CD4-positive, alpha-beta T cell treated with Interleukin-17A for 4 hours (primary cell): ENCODE measurements at places on chromosomes 16 and 17.

- DNase-seq: no peak
Measured at GRCh38 chr16:19864566-19864965, 20.1 kb downstream of the GPRC5B start.

DNA sequence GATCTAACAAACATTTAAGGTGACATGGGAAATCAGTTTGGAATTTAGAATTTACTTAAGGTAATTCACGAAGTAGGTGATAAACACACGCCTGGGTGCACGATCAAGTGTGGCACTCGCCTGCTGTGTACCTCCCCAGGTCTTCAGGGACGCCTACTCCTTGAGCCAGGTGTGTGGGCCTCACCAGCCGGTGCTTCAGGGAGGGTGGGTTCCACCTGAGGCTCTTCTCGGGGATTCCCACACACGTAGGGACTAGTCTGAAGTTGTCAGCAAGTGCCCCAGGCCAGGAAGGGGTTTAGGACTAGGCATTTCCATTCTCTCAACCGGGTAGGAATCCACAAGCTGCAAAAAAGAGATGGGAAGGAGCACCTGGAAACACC lies 9.8 kb upstream of the NAT9 start:
- no peak for DNase-seq

DNA sequence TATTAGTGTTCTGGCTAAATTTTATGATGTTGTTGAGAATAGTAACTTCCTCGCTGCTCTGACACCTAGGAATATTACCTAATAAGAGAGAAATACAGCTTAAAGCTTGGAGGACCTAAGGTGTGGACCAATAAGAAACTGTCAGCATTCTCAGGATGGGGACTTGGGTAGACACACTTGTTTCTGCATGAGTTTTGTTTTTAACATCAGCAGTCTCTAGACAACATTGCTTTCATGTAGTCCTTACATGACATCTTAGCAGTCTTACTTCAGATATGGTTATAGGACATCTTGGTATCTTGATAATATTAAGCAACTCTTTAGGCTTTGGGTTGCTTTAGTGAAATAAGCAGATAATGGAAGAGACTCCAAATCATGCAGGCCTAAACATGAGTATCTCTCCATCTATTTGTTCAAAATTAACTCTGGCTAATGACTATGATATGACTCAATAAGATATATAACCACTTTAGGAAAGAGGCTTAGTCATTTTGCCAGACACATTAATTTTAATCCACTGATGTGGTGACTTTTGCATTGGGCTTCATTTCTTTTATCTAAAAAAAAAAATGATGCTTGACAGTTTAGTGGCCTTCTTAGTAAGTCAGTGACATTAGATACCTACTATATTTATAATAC lies 84.5 kb downstream of the WNT3 start:
- no peak for DNase-seq

- DNase-seq: no peak
Measured at GRCh38 chr17:79650283-79650682, 39.4 kb upstream of the RBFOX3 start.

- DNase-seq: no peak
Measured at GRCh38 chr17:75277664-75278071, 6.6 kb upstream of the MIF4GD start.

- no peak for DNase-seq
Measured at GRCh38 chr17:30219315-30219714, 16.2 kb downstream of the SLC6A4 start.

DNA sequence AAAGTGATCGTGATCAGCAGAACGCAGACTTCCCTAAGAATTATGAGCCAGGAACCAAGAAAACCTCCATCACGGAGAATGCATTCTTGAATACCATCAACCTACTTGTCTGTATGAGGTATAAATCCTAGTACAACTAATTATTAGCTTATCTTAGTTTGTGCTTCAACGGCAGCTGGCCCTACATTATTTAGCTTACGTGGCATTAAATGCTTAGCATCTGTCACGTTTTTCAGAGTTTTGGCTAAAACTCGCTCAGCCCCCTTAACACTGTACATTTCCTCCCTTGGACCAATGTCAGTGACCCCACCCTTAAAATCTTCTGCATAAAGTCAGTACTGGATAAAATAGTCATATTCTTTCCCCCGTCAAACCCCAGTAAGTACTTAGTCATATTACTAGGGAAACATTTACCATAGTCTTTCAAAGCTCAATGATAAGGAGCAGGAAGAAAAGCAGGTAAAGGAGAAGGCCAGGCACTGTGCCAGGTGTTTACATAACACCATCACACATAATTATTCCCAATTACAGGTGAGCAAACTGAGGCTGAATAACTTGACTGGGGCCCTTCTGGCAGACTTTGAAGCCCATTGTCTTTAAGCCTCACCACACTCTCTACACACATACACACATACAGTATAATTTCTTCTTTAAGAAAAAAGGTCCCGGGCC lies 16.6 kb upstream of the TXNDC11 start:
- no peak for DNase-seq

GRCh38 chr16:83113317-83113716 lies 486.5 kb downstream of the CDH13 start:
- DNase-seq: no peak

DNA sequence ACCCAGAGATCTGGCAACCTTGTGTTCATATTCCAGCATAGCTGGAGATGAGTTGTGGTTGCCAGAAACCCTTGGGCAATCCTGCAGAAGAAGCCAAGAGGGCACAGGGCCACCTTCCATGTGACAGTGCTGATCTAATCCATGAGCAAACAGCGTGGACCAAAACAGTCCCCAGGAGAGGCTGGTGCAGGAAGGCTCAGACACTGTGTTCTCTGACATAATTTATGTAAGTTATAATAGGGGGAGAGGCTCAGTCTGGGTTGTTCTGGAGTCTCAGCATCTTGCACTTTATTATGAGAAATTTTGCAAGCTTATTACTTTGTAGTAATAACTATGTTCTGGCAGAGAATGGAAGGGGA lies 273.9 kb downstream of the HAPSTR1 start:
- no peak for DNase-seq

GRCh38 chr17:81537856-81538555 lies 9.8 kb downstream of the FSCN2 start:
- no peak for DNase-seq

GRCh38 chr17:1865252-1866037 lies 35.6 kb downstream of the RPA1 start:
- peak; percentile 69 for DNase-seq

DNA sequence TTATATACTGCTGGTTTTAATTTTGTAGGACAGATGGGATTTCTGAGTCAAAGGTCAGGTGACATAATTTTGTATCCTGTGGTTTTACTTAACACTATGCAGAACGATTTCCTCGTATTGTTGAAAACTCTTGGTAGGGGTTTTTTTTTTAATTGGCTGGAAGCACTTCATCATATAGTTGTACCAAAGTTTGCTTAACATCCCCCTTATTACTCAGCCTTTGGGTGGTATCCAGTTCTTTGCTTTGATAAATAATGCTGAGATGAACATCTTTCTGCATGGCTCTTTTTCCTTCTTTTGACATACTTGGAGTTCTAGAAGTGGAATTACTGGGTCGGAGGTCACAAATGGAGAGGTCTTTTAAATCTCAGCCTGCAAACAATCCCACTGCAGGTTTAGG lies 419.1 kb downstream of the MAF start:
- no peak for DNase-seq

DNA sequence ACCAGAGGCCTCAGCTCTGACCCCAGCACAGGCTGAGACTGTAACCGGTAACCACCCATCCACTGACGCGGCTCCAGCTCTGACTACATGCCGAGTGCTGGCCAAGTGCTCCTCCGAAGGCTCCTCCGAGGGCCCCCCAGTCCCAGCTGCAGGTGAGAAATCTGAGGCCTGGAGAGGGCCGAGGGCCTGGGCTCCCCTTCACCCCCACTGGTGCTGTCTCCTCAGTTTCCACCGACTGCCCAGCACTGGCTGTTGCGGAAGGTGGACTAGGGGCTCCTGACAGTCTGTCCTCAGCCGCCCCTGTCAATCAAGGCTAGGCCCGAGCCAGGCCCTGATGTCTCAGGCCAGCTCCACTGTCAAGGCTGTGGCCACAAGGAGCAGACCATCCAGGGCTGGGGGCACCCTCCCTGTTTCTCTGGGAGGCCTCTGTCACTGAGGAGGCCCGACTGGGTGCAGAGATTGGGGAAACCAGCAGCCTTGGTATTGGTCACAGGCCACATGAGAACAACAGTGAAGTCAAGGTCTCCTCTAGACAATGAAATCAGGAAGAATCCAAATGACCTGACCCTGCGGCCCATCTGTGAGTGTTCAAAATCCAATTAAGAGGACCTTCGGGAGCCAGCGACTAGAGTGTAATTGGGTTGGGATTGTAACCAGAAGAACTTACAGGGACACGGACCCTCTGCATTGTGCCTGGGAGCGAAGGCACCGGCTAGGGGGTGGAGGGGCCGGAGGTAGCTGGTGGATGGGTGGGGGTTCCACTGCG lies 5.1 kb downstream of the TMEM235 start:
- no peak for DNase-seq

DNA sequence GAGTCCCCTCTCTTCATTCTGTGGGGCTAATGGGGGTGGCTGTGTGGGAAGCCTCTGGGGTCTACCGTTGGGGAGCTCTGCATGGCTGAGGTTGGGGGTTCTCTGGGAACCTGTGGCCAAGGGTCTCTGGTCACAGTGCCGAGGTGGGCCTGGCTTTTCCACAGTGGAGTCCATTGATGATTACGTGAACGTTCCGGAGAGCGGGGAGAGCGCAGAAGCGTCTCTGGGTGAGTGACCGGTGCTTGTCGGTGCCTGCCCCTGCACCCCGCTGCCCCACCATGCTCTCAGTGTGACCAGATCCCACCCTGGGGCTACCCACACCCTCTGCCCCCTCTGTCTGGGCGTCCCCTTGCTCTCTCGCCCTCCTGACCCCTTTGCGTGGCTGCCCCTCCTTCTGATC lies 4.5 kb downstream of the LAT start:
- no peak for DNase-seq

DNA sequence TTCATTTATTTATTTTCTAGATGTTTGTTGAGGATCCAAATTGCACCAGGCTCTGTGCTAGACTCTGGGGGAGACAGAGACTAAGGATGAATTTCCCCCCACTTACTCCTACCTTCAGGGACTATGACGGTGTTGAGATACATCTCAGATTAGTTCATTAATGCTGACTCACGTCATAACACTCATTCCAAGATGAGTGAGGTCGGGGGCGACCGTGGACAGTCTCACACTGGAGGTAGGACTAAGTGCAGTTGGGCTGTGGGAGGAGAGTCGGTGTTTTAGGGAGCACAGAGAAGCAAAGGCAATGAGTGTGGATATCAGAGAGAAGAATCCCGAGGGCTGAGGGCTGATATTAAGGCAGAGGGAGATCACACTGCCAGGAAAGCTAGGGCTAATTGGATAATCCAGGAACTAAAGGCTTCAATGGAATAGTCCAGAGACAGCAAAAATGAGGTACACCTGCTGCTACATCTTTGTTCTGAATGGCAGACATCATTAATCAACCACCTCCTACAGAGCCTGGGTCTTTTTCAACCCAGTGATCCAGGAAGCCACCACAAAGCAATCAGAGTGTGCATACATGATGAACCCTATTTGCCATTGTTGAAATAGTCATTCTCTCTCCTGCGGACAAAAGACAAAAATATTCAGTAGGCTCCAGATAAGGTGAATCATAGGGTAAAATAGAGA lies 38.6 kb upstream of the CACNG4 start:
- DNase-seq: no peak

- no peak for DNase-seq
Measured at GRCh38 chr17:2697611-2698162, 13.9 kb downstream of the CLUH start.

- DNase-seq: no peak
Measured at GRCh38 chr17:60393840-60394723, 2.1 kb upstream of the USP32 start.

GRCh38 chr16:16025214-16025968 lies 76.0 kb downstream of the ABCC1 start:
- peak; percentile 55 for DNase-seq

- no peak for DNase-seq
Measured at GRCh38 chr16:56370875-56371659, 54.3 kb downstream of the AMFR start.

- DNase-seq: no peak
Measured at GRCh38 chr16:70523743-70524398, at the start of gene SF3B3. Gene SF3B3 (plus strand): TSS chr16:70523816. CDS start chr16:70526657, 2,841 bp downstream.

DNA sequence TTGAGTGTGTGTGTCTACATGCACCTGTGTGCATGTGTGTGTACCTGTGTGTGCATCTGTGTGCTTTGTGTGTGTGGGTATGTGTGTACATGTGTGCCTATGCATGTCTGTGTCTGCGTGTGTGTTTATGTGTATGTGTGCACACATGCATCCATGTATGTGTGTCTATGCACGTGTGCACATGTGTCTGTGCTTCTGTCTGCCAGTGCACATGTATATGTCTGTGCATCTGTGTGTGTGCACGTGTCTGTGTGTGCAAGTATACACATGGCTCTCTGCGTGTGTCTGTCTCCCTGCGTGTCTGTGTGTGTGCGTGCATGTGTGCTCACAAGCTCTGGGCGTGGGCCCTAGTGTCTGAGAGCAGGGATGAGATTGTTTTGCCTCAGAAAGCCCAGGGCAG lies 85.3 kb upstream of the SEC14L1 start:
- DNase-seq: no peak

DNA sequence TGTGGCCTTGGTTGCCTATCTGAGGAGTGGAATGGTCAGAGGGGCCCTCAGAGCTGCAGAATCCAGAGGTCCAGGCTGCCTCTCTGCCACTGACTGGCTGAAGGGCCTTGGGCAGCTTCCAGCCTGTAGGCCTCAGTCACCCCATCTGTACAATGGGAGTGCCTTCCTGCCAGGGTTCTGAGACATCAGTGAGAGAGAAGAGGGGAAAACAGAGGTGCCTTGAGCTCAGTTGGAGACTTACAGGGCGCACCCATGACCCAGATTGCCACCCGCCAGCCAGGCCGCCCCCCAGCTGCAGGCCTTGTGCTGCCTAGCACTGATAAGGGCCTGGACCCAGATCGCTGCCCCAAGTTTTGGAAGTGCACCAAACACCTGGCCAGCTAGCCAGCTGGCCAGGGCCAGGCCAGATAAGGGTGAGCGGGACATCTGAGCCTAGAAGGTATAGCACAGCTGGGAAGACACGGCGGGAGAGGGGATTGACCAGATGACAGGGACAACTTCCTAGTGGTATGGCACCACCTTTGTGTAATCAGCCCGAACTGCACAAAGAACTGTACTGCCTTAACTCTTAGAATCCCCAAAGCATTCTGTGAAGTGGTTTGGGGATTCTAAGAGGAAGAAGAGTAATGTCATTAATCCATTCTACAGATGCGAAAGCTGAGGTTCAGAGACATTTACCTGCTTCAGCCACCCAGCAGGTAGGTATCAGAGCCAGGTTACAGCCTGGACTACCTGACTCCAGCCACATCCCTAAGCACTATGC lies 1.4 kb downstream of the SLC4A1 start:
- no peak for DNase-seq

DNA sequence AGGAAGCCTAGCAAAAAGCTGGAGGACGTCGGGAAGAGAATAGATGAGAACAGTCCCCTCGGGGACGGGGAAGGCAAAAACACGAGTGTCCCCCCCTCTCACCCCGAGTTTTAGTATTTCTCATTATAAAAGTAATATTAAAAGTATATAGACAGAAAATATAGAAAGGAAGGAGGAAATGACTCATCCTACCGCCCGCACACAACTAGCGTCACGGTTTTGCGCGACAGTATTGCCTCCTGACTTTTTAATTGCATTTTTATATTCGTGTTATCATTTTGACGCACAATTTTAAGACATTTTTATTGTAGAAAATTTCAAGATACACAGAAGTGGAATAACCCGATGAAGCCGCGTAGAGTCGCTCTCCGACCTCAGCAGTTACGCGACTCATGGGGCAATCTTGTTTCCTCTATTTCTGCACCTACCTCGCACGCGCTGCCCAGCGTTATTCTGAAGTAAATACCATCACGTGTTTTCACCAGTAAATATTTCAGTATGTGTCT lies 652 bp upstream of the SLC25A19 start:
- DNase-seq: peak; percentile 77

- no peak for DNase-seq
Measured at GRCh38 chr16:28478506-28479180, 6.5 kb upstream of the NPIPB7 start.
